ENCODE measurements at places on chromosomes 11 and 22.

- peak; percentile 23 for DNase-seq
Measured at GRCh38 chr11:73218106-73218829, at the start of gene P2RY2. Gene P2RY2 (plus strand): TSS chr11:73218281. CDS start chr11:73234160, 15,879 bp downstream.

- no peak for DNase-seq
Measured at GRCh38 chr11:76033699-76034098, 172.6 kb downstream of the WNT11 start.

DNA sequence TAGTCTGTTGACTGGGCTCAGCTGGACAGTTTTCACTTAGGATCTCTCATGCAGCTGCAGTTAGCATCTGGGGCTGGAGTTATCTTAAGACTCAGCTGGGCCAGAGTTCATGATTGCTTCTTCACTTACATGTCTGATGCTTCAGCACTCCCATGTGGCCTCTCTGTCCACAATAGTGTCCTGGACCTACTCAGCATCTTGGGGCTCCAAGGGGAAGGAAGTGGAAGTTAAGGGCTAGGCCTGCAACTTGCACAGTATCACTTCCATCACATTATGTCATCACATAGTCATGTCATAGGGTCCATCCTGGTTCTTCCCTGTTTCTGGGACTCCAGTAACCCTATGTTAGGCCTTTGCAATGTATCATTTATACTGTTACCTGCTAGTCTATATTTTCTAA lies 115.9 kb downstream of the C11orf65 start:
- DNase-seq, result no peak

DNA sequence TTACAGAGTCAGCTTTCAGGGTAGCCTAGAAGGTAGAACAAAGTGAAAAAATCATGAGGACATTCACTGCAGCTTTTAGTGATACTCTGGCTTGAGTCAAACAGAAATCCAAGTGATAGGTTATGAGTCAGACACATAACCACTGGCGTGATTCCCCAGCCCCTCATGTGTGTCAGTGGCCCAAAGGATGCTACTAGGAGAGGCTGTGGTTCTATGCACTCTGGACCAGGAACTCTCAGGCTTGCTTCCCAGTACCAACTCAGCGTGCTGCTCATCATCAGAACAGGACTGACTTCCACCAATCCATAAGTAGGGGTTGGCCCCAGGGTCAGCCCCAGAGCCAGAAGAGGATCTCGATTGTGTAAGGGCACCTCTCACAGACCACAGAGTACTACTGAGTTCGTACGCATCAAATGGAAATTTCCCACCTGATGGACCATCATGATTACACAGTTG lies 116.8 kb downstream of the MED15 start:
- no peak for DNase-seq

DNA sequence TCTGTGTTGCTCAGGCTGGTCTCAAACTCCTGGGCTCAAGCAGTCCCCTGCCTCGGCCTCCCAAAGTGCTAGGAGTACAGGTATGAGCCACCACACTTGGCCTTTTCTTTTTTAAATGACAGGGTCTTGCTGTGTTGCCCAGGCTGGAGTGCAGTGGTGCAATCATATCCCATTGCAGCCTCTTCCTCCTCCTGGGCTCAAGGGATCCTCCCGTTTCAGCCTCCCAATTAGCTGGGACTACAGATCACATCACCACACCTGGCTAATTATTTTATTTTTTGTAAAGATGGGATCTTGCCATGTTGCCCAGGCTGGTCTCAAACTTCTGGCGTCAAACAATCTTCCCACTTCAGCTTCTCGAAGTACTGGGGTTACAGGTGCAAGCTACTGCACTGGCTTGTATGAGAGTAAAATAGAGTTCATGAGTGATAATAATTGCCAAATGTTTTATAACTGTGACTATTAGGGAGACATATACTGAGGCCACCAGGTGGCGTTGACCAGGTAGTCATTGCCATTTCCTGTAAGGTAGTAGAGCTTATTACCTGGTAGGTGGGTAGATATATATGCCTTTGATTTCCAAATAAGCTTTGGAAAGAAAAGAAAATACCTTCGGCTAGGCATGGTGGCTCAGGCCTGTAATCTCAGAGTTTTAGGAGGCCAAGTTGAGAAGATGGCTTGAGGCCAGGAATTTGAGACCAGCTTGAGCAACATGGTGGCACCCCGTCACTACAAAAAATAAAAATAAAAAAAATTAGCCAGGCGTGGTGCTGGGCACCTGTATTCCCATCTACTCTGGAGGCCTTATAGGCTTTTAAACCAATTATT lies 5.4 kb downstream of the FDX1 start:
- no peak for DNase-seq

DNA sequence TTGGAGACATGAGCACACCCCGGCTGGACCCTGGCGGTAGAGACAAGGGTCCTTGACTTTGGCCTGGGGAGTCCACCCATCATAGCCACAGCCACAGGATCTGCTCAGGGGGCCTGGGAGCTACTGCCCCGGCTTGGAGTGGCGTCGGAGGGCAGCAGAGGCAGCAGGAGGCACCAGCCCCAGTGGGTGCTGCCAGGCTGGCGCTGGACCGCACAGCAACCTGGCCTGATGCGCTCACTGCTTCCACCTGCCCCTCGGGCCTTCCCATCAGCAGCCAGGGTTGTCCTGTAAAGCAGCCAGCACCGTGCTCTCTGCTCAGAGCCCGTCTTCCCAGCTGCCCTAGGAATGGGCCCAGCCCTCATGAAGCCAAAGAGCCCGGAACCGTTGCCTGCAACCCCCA lies 21.9 kb downstream of the SULT4A1 start:
- no peak for DNase-seq

GRCh38 chr11:127454856-127455255 lies 454.3 kb upstream of the KIRREL3 start:
- DNase-seq, result no peak

GRCh38 chr11:98568013-98568412 lies 452.7 kb upstream of the CNTN5 start:
- DNase-seq, result no peak

DNA sequence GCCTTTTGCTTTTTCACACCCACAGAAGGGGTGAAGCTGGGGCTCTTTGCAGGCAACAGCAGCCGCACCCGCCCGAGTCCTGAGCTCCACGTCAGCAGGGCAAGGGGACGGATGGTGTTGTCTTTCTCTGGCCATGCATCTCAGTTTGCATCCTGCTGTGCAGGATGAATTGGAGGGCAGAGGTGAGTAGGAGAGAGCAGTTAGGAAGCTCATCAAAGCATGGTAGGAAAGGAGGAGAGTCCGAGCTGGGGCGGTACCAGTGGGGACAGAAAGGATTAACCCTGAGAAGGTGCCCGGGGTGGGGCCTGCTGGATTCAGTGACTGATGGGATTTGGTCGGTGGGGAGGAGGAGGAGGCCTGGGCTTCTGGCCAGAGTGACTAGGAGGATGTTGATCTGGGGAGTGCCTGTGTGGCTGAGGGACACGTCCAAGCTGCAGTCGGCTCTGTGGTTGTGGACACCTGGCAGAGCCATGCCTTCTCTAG lies 14.6 kb downstream of the FAM83F start:
- peak; percentile 29 for DNase-seq

GRCh38 chr22:35257002-35257320 lies 332 bp upstream of the HMGXB4 start:
- DNase-seq, result no peak

- DNase-seq, result no peak
Measured at GRCh38 chr22:22398530-22399327, 109.8 kb downstream of the ZNF280B start.
